Smooth muscle cell of the pulmonary artery (primary cell): ENCODE measurements at places on chromosomes 2 and 18. TPM values are rescaled to one million over a fixed set of nuclear protein-coding genes. Genes with fewer than 3 reads are reported as not detected.

Gene STPG4
- total RNA-seq: 0.07 and 0.20 TPM in 2 replicates

Gene TRIM43
- not detected in 2 replicates for total RNA-seq

Gene FBLN7
- total RNA-seq: 7.5 and 17.7 TPM in 2 replicates

Gene ANKRD30BL
- total RNA-seq: not detected in 2 replicates

Gene SMPD4
- total RNA-seq: 19.7 and 26.6 TPM in 2 replicates

Gene SERPINB12
- not detected in 2 replicates for total RNA-seq

Gene SUCLG1
- total RNA-seq: 38.3 and 42.5 TPM in 2 replicates

Gene KCNG2
- total RNA-seq: not detected in 2 replicates

Gene MOCOS
- 5.6 and 16.6 TPM in 2 replicates for total RNA-seq

Gene MLPH
- 8.3 and 14.2 TPM in 2 replicates for total RNA-seq

Gene COL6A3
- total RNA-seq: 2,074 and 3,484 TPM in 2 replicates

Gene PIAS2
- total RNA-seq: 22.1 and 31.4 TPM in 2 replicates

Gene CYP26B1
- total RNA-seq: 1.1 and 4.9 TPM in 2 replicates

Gene NCOA1
- 12.7 and 15.5 TPM in 2 replicates for total RNA-seq

Gene GRP
- not detected in 2 replicates for total RNA-seq

Gene CNDP1
- total RNA-seq: not detected in 2 replicates

Gene UGT1A8
- total RNA-seq: 0.17 TPM in 1 of 2 replicates, not detected in the other

Gene NEUROD1
- total RNA-seq: not detected in 2 replicates

Gene LYPD6B
- total RNA-seq: 0.10 and 0.20 TPM in 2 replicates

Gene EMILIN1
- 283 and 480 TPM in 2 replicates for total RNA-seq

Gene SKA1
- 1.7 and 3.0 TPM in 2 replicates for total RNA-seq

Gene SCLY
- 11.7 and 18.3 TPM in 2 replicates for total RNA-seq

Gene SLC30A3
- 0.03 and 0.26 TPM in 2 replicates for total RNA-seq

Gene VPS4B
- 38.7 and 48.4 TPM in 2 replicates for total RNA-seq

Gene C2orf92
- total RNA-seq: 2.5 and 2.9 TPM in 2 replicates

Gene SCTR
- not detected in 2 replicates for total RNA-seq

Gene LYG1
- total RNA-seq: 0.59 and 0.86 TPM in 2 replicates

Gene ALKAL2
- total RNA-seq: not detected in 2 replicates
